ENCODE measurements at places on chromosomes 6 and 20.

GRCh38 chr6:142810952-142811514 is 133.9 kb downstream of the HIVEP2 start:
- no peak for DNase-seq

- no peak for DNase-seq
Observed at GRCh38 chr20:43492101-43492500, 15.4 kb upstream of the L3MBTL1 start.

GRCh38 chr6:41191569-41191968 is 9.4 kb downstream of the TREML2 start:
- no peak for DNase-seq

- no peak for DNase-seq
Observed at GRCh38 chr6:52059821-52060220, 27.6 kb downstream of the PKHD1 start.

GRCh38 chr6:113723182-113723581 is 134.0 kb upstream of the MARCKS start:
- no peak for DNase-seq

- DNase-seq, result no peak
Observed at GRCh38 chr20:39941245-39941644, 747.8 kb downstream of the MAFB start.

DNA sequence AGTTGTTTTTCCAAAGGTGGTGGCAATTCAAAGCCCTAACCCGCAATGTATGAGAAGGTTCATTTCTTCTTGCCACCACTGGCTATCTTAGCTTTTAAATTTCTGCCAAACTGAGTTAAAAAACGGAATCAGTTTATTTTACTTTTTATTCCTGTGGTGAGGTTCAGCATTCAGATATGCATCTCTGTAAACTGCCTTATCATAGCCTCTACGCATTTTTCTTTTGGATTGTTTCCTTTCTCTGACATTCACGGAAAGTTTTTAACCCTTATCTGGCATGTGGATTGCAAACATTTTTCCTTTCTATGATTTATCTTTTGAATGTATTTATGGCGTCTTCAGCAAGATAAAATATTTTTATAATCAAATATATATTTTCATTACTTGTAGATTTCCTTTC is 37.7 kb downstream of the AK9 start:
- no peak for DNase-seq

GRCh38 chr6:151850479-151851003 is 43.1 kb downstream of the ESR1 start:
- DNase-seq, result no peak

DNA sequence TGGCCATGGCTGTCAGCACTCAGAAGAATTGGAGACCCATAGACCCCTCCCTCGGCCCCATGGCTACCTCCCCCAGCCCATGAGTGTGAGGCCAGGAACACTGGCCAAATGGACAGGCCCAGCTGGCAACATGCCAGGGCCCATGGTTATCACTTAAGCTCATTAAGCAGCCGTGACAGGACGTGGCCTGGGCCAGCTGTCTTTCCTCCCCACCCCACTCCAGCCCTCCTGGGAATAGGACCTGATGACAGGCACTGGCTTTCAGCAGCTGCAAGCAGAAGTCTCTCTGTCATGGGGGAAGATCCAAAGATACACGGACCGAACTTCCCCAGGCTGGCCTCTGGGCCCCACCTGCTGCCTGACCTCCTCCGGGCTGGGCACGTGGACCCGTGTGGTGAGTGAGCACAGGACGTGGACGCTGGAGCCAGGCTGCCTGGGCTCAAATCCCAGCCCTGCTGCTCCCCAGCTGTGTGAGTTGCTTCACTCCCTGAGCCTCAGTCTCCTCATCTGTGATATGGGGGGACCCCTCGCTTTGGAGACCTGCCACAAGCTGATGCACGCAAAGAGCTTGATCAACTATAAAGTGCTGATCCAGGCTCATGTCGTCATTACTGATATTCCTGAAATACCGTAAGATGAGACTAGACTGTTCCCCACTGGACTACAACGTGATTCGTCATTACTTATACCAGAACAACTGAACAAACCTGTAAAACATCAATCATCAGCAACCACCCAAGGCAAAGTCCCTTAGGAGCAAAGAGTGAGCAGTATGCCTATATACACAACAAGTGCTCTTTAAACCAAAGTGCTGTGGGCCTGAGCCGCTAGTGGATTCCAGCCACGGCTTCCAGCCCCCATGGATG is 22.0 kb upstream of the VSTM2L start:
- DNase-seq, result no peak

All from anterior cingulate cortex (tissue), 58 donors.